ENCODE measurements at places on chromosomes 7 and 10. TPM values are rescaled to one million over a fixed set of nuclear protein-coding genes. Genes with fewer than 3 reads are reported as not detected.

DNA sequence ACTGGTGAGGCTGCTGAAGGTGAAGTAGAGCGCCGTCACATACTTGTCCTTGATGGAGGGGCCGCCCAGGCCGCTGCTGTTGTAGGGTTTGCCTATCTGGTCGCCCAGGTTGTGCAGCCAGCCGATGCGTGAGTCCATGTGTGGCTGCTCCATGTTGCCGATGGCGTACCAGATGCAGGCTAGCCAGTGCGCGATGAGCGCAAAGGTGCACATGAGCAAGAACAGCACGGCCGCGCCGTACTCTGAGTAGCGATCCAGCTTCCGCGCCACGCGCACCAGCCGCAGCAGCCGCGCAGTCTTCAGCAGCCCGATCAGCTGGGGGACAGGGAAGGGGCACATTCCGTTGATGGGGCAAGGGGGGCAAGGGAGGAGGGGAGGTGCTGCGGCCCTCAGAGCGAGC lies 26.6 kb downstream of the KCNH2 start:
- DNase-seq: no peak

DNA sequence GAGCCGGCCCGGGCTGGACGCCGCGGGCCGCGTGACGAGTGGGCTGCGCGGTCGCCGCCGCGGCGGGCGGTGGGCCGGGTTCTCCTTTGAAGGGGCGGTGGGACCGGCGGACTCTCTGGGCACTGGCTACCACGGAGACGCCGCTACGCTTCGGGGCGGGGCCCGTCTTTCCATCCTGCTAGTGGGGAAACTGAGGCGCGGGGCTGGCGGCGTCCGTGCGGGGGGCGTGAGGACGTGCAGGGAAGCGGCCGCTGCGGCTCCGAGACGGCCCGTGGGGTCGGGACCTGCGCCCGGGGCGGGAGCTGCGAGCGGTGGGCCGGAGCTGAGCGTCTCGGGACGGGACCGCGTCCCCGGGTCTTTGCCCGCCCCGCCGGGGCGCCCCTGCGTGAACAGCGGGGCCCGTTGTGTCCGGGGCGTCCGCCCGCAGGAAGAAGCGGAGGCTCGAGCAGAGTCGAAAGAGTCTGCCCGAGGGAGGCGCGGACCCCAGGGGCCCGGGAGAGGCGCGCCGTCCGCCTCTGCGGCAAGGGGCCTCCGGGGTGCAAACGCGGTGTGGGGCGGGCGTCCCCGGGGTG lies 548 bp upstream of the BNIP3 start:
- DNase-seq: no peak

DNA sequence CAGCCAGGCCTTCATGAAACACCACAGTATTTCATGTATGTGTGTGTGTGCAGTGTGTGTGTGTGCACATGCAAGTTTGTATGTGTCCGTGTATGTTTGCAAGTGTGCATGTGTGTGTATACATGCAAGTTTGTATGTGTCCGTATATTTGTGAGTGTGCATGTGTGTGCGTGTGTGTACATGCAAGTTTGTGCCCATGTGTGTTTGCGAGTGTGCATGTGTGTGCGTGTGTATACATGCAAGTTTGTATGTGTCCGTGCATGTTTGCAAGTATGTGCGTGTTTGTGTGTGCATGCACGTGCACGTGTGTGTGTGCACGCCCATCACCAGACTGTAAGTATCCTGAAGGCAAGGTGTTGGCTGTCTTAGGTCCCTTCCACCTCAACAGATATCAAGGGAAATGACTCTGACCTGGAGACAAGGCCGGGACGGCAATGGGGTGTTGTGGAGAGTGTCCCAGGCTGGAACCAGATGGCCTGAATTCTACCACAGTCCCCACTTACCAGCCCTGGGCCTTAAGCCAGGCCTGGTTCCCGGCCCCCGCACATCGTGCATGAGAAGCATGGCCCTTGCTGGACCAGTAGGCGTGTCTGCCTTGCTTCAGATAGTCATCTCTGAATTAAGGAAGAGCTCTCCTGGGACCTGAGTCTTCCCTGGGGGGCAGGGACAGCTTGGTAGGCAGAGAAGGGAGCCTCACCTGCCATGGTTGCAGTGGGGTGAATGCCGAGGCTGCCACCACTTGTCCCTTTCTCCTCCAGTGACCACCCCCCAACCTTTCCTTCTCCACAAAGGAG lies 140.0 kb downstream of the GRK5 start:
- DNase-seq: no peak

DNA sequence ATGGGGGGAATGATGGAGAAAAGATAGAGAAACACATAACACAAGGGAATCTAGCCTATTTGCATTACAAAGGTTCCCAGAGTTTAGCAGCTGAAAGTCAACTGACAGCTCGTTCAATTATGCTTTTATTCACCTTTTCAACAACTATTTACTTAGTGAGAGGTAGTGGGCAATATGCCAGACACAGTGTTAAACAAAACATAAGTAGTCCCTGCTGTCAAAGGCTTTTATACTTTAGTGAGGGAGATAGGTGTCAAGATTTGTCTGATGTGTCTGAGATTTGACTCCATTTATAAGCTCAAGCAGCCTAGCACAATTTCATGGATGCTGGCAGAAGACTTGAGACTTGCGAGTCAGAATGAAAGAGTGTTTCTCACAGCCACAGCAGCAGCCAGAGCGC lies 549.0 kb upstream of the VSTM2A start:
- DNase-seq: no peak

The BAMBI gene
- 4.8 TPM for total RNA-seq

GRCh38 chr7:82158327-82158726 lies 285.2 kb downstream of the CACNA2D1 start:
- DNase-seq: no peak

- no peak for DNase-seq
These were observed 28.9 kb downstream of the CDK14 start for GRCh38 chr7:90625051-90625450.

DNA sequence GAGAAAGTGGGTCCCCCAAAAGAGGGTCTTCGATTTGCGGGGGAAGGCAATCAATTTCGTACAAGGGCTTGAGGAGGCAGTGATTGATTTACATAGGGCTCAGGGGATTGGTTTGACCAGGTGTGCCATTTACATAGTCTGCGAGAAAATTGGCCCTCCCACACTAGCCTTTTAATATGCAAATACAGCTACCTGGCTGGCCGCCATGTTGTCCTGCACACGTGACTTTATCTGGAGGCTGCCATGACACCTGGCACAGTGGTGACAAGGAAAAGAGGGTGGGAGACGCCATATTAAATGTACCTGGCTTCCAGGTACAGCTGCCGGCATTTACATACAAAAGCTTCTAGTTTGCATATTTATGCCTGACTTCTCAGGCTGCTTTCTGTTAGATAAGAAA lies 1577.2 kb upstream of the LRRTM3 start:
- no peak for DNase-seq

GRCh38 chr7:151291206-151291605 lies 42.7 kb upstream of the SMARCD3 start:
- no peak for DNase-seq

- no peak for DNase-seq
These were observed 14.0 kb upstream of the PTTG1IP2 start for GRCh38 chr7:90455163-90456030.

DNA sequence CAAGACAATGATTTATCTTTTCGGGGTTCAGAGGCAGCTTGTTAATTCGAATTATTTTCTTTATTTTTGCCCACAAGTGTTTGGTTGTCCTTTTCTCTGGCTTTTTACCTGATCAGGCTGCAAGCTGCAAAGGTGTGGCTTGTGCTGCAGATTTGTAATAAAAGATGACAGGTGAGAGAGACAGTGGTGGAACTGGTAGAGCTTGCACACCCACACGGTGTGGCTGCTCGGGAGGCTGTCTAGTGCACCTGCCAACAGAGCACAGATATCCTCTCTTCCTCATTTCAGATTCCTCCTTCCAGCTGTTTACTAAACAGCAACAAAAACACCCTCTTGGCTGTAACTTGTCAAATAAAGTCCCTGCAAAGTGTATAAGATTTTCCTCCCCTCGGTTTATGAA lies 9.2 kb downstream of the GJD4 start:
- DNase-seq: no peak

DNA sequence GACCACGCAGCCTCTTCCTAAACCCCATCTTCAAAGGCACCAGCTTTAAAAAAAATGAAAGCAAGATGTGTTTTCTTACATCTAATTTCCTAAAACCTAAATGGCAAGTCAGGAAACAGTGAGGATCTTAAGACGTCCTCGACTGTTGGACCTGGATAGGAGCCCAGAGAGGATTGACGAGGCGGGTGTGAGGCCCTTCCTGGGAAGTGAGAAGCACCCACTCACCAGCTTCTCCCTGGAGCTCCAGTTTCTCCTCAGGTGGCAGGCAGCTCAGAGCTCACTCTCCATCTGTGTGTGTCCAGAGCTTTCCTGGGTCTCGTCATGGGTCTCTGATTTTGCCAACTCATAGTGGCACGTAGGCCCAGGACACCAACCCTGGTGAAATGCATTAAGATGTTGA lies 614.0 kb upstream of the AUTS2 start:
- no peak for DNase-seq

- no peak for DNase-seq
These were observed 110.4 kb downstream of the SFMBT2 start for GRCh38 chr10:7300384-7300971.

GRCh38 chr10:3172081-3172445 lies 519 bp downstream of the PITRM1 start:
- no peak for DNase-seq

GRCh38 chr7:20307119-20307518 lies 23.6 kb upstream of the ITGB8 start:
- no peak for DNase-seq

The ATRNL1 gene
- 44.1 TPM for total RNA-seq

The CDK5 gene
- total RNA-seq: 38.9 TPM

GRCh38 chr10:122142641-122143237 lies 128.4 kb upstream of the BTBD16 start:
- DNase-seq: peak; percentile 73

The ASB4 gene
- total RNA-seq: 0.21 TPM

The NXPH1 gene
- total RNA-seq: 1.0 TPM

- DNase-seq: peak; percentile 25
These were observed 67.8 kb downstream of the EBF3 start for GRCh38 chr10:129896136-129896859.

GRCh38 chr10:28250782-28251181 lies 52.1 kb downstream of the MPP7 start:
- no peak for DNase-seq

The MBL2 gene
- total RNA-seq: not detected

The FXYD4 gene
- total RNA-seq: not detected

GRCh38 chr10:96448558-96448957 lies 65.2 kb downstream of the TLL2 start:
- DNase-seq: no peak

GRCh38 chr7:134165252-134165651 lies 38.1 kb downstream of the LRGUK start:
- DNase-seq: no peak

DNA sequence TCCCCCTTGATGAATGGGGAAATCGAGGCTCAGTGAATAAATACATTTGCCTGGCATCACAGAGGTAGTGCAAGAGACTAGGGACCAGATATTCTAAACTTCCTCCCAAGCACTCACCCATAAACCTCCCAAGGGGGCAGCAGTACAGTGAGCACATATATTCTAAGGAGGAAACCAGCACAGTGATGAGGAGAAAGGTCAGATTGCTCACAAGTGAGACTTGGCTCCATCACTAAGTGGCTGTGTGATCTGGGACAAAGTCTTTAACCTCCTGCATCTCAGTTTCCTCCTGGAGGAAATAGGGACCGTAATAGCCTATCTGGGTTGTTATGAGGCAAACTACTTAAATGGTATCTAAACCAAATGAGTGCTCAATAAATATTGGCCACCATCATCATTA lies 4.3 kb downstream of the PLXNA4 start:
- no peak for DNase-seq

The GPC2 gene
- 106 TPM for total RNA-seq

The GIMAP8 gene
- total RNA-seq: not detected

DNA sequence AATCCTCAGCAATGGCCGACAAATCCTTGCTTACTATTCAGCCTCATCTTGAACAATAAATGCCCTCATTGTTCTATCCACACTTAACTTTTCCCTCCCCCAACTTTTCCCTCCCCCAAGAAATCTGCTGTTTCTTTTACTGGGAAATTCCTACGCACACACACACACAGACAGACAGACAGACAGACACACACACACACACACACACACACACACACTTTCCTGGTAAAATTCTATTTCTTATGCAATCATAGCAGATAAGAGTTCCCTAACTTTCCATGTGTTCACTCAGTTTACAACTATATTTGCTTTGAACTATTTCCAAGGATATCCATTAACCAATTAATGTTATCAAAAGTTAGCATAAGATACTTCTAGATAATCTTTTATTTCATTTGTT lies 52.9 kb downstream of the RELN start:
- no peak for DNase-seq

DNA sequence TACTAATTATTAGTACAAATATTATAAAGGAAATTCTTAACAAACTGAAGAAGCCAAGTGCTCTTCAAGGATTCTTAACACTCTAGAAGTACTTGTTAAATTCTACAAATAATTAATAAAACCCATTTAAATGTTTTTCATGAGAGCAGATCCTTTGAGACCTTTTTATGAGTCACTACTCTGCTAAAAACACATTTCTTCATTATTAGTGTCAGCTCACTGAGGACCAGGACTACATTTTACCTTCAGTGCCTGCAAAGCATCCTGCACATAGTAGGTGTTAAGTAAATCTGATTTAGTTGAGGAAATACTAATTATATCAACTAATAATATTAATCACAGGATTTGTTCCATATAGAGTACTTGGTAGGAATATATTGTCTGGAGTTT lies 273.6 kb downstream of the PHTF2 start:
- DNase-seq: no peak
